ENCODE measurements at places on chromosomes 11 and 22.

DNA sequence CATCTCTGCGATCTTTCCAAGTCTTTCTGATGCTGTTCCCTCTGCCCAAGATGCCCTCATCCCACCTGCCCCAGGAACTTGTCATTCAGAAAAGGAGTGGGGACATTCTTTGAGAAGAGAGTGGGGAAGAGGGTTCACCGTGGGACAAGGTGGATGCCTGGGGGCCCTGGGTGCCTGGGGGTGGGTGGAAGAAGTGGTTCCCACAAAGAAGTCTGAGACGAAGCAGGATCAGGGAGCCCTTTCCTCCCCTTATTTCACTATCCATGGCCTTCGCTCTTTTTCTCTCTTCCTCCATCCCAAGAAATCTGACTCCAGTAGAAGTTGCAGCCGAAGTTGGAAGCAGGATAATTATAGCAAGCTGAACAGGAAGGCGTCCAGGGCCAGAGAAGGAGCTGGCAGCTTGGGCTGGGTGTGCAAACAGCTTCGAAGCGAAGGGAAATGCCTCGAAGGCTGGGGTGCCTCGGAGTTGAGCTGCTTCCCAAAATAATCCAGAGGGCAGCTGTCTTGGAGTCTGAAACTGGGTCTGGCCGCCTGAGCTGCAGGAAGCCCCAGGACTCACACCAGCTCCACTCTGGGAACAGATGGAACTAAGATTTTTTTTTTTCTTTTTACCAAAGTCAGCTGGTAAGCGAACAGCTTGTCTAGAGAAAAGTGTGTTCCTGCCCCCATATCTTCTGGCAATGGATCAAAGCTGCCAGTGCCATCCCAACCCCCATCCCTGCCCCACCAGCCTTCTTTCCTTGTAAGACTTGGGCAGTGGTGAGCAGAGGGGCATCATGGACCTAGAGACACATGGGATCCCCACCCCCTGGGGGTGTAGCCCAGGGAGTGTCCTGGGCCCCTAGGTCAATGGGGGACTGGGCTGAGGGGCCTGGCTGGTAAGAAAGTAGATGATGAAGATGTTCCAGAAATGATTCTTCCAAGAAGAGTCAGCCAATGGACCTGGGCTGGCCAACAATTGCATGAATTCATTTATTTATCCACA lies 31.5 kb downstream of the PARVG start:
- no peak for DNase-seq

DNA sequence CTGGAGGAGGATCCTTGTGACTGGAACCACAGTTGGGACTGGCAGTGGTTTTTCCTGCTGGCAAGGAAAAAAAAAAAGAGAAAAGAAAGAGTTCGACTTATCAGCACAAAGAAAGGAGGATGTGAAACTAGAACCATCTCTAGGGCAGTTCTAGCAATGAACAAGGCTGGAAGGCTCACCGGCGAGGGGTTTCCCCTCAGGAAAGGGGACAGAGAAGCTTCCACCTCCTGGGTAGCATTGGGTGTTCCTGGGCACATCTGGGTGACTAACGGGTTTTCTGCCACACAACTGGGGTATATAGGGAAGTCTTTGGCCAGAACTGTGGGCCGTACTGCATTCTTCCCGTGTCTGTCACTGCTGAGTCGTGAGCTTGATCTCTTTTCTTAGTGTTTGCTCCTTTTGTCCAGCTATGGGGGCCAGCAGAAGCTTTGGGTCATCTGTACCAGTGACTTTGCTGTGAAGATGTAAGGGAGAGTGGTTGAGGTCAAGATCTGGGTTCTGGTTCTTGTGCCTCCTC lies 109.4 kb upstream of the OR4B1 start:
- peak; percentile 44 for DNase-seq

- DNase-seq, result no peak
Measured at GRCh38 chr11:70135625-70136059, 57.5 kb downstream of the ANO1 start.

DNA sequence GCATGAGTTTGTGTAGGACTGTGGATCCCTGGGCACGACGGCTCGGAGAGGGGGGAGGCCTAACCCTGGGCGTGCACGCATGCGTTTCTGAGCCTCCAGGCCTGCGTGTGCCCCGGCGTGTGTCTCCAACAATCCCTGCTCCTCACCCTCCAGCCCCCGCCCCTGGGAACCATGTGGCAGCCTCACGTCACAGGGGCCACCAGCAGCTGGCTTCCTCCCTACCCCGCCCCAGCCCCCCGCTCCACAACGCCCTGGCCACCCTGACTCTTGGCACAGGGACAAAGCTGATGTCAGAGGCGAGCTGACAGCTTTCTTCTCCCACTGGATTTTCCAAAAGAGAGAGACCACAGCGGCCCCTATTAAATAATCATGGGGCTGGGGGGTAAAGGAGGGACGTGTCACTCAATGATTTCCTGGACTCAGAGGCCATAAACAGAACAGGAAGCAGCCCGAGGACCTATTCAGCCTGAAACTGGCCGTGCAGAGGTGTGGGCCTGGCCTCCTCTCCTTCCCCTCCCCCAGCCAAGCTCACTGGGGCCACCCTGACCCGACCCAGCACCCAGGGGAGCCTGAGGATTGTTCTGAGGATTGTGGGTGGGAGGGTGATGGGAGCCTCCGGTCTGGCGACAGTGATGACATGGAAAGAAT lies 6.8 kb upstream of the LIF start:
- DNase-seq, result no peak

DNA sequence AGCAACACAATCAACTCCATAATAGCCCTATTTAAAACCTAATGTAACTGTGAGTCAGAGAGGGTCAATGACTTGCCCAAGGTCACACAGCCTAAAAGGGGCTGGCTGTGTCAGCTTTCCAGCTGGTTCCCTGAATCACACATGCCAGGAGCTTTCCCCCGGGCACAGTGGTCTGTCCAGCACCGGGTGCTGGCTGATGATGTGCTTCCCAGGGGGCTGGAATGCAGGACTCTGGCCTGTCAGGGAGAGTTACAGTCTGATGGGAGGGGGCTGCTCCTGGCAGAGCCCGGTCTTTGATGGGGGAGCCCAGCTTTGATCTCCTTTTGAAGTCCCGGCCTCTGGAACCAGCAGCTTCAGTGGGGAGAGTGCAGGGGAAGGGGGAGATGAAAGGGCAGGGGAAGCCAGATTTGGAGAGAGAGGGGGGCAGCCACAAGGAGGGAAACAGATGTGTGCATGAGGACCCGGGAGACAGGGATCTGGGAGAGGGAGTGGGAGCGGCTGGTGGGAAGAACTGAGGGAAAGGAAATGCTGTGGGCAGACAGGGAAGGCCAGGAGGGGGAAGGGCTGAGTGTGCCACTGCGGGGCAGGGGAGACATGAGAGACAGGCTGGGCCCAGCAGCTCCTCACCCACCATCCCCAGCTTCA lies 102.7 kb downstream of the NECTIN1 start:
- no peak for DNase-seq

GRCh38 chr22:24992946-24993345 lies 40.4 kb downstream of the KIAA1671 start:
- DNase-seq, result no peak

DNA sequence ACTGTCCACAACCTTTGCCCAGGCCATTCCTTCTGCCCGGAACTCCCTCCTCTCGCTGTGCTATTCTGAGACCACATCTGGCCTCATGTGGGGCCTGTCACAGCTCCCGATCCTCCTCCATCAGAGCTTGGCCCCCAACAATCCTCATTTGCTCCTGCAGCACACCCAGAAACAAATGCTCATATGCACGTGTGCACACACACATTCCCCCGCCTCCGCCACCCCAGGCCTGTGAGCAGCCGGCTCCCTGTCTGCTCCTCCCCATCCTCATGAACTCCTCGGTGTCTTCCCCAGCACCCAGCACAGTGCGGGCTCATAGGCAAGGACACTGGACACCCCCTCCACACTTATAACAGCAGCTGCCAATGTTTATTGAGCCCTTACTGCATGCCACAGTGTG lies 29.7 kb upstream of the PICK1 start:
- DNase-seq, result no peak

- no peak for DNase-seq
Measured at GRCh38 chr11:122731500-122731913, 76.0 kb downstream of the UBASH3B start.

All from stimulated activated CD8-positive, alpha-beta memory T cell treated with anti-CD3 and anti-CD28 coated beads, Interleukin-15, amount 100 ng/mL, for 48 hours (primary cell).